ENCODE measurements at places on chromosomes 5 and 9.

- DNase-seq = no peak
Measured at GRCh38 chr5:175887463-175887862, 16.1 kb downstream of the CPLX2 start.

GRCh38 chr5:118628660-118629354, 359.5 kb downstream of the DTWD2 start:
- no peak for DNase-seq

- DNase-seq = no peak
Measured at GRCh38 chr5:179150011-179150410, 89.8 kb downstream of the ZNF354C start.

DNA sequence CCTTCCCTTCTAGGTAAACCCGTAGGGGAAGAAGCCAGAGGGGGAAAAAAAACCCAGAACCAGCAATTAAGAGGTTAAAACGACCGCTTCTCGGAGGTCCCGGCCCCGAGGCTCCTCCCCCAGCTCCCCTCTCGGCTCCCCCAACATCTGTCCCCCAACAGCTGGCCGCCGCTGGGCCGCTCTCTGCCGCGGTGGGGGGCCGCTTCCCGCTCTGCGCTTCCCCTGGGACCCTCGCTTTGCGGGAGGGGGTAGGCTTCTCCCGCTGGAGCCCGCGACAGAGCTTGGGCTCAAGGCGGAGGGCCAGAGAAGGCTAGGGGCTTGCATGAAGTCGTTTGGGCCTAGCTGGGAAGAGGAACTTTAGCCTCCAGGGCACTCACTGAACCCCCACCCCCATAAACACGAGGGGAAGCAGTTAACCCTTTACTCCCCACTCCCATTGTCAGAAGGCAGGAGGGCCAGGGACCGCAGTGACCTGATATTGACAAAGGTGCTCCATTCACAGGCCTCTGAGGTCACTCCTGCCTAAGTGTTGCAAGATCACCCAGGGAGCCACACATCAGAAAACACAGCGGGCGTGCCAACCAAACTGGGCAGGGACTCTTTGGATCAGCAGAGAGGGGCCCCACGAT, 7.5 kb downstream of the LHX6 start:
- no peak for DNase-seq

DNA sequence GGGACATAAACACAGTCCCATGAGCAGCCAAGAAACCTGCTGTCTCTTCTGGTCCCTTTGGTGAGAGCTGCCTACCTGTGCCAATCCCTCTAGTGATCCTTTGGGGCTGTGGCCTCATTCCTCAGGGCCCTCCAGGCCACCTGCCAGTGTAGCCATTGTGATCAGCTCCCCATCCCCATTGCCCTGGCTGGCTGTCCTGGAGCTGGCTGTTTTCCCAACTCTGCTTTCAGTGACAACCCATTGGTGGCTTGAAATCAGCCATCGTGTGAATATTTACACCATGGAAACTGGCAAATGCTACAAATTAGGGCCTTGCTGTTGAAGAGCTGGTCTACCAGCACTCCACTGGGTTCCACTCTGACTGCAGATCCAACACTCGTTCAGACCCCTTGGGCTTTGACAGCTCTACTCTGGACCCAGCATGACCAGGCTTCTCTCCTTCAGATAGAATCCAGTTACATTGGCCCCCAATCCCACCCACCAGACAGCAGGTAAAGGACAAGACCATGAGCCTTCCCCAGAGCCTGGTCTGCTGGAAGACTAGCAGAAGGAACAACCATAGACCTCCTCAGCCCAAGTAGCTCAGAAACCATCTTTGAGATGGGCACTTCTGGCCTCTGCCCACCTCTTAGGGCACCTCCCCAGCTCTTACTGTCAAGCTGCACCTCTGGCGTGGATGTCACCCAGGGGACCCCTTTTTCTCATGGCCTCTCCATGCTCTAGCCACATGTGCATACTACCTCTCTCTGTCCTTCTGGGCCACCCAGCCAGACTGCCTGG, 69.2 kb upstream of the NEK6 start:
- no peak for DNase-seq

DNA sequence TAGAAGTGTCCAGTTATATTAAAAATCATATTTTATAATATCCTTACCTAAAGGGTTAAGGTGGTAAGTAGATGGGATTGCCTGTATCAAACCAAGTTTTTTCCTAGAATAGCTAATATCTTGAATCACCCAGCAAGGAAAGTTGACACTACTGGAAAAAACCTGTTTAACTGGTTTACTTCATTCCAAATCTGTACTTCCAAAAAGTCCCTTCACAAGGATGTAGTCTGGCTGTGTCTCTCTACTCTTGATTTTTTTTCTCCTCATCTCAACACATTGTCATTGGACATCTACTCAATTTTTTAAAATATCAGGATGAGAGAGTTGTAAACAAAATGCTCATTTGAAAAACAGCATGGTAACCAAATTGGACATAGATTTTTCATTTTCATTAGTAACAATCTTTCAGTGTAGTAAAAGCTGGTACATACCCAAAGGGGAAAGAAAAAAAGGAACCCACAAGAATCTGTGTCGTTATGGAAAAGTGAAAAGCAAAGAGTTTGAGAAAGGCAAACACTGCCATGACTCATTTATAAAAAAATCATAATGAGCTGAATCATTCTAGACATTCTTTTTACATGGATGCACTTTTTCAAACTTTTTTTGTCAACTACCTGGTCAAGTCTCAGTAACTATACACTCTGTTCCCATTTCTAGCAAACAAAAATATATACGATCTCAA, 173.5 kb downstream of the GLIS3 start:
- no peak for DNase-seq
